ENCODE measurements at places on chromosomes 2 and 18.
A peak's percentile ranks its signal among the peaks of the same experiment; 100 is the strongest.

DNA sequence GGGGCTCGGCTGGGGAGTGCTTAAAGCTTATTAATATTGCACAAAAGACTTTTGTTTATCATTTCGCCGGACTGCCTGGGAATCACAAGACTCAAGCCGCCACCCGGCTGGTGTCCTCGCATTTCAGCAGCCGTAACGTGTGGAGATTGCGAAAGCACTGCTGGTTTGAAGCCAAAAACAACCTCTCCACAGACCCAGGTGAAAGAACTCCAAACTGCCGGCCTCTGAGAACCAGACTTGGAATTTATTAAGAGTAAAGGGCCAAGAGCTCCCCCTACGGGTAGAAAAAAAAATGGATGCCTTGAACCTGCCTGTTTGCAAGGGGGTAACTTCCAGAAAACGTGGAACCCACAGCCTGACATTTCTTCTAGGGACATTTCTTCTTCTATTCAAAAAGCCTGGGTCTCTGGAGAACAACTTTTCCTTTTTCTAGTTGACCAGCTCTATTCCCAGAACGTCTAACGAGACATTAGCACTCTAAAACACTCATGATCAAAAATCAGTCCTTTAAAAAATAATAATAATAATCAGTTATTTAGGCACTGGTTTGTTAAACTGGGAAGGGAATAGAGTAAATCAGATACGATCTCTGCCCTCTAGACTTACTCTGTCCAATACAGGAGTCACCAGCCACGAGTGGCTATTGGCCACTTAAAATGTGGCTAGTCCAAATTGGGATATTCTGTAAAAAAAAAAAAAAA is 216.3 kb downstream of the C1D start:
- no peak for DNase-seq

GRCh38 chr18:813172-814071 is 1.4 kb upstream of the YES1 start:
- peak; percentile 51 for DNase-seq

DNA sequence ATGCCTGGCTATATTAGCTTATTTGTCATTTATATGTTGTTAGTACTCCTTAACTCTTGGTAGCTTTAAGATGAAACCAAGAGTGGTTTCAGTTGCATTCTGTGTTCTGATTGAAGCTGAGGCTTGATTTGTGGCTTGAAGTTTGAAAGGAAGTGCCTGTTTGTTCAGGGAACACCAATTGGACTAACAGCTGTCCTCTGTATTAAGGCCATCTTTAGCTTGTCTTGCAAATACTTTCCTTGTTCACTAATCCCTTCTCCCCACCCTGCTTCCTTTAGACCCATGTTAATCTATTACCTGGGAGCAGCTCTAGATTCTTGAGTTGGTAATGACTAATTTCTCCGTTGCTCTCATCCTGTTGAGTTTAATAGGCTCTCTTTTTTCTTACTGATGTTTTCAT is 13.4 kb downstream of the ITGA6 start:
- DNase-seq: no peak

GRCh38 chr2:239720361-239721360 is 304.5 kb downstream of the NDUFA10 start:
- DNase-seq: no peak

DNA sequence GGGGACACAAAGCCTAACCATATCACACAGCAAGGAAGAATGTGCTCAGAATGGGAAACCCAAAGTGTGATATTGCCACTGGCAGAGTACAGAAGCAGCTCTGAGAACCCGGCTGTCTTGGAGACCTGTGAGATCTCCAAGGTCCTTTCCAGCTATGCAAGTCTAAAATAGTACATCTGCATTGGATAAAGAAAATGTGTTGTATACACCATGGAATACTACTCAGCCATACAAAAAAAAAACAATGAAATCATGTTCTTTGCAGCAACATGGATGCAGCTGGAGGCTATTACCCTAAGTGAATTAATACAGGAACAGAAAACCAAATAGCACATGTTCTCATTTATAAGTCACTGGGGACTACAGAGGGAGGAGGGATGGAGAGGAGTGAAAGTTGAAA is 36.5 kb upstream of the RFX8 start:
- DNase-seq: no peak

DNA sequence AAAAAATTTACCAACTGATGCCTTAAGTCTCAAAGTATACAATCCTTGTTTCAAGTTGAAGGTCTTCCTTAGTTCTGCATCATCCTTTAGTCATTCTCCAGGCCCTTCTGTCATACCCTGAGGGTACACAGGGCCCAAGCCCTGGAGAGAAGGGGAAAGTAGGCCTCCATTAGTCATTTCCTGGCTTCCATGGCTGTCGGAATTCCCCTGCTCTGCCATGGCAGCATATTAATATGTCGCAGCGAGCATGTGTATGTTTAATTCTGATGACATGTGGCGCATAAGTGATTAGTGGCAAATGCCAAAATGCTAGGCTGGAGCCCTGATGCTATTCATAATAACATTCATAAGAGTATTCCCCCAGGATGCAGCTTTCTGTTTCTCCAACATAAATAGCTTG is 22.1 kb downstream of the GPR39 start:
- no peak for DNase-seq

DNA sequence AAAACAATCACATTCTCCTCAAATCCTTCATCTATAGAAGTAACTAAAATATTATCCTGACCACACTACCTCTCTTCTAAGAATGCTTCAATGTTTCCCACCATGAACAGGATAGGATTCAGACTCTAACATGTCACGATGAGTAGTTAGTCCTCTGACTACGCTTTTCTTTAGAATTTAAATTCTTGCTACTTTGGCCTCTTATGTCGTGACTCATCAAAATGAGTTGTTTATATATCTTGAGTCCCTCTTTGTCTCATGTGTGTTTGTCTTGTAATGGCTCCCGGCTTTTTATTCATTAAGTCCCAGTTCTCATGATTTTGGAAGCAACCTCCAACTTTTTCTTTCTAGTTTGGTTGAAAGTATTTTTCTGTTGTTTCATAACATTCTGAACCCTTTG is 1289.2 kb downstream of the DSC3 start:
- no peak for DNase-seq

DNA sequence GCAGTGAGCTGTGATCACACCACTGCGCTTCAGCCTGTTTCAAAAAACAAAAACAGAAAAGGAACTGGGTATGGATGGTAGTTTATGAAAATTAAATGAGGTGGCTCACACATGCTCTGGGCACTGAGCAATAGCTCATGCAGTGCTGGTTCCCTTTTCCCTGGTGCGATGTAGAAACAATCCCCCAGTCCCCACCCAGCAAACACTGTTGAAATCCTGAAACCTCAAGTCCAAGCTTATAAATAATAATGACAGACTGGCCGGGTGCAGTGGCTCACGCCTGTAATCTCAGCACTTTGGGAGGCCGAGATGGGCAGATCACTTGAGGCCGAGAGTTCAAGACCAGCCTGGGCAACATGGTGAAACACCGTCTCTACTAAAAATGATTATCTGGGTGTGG is 55.4 kb upstream of the SMAD2 start:
- DNase-seq: no peak

DNA sequence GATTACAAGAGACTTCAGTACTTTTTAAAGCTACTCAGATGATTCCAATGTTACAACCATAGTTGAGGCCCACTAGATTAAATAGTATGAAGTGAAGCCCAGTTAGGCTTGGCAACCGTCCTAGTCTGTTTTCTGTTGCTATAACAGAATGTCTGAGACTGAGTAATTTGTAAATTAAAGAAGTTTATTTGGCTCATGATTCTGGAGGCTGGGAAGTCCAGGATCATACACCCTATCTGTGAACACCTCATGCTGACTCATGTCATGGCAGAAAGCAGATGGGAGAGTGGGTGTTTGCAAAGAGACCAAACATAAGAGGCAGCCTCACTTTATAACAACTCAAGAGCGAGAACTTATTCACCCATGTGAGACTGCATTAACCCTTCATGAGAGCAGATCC is 63.1 kb downstream of the CCDC150 start:
- DNase-seq: no peak

DNA sequence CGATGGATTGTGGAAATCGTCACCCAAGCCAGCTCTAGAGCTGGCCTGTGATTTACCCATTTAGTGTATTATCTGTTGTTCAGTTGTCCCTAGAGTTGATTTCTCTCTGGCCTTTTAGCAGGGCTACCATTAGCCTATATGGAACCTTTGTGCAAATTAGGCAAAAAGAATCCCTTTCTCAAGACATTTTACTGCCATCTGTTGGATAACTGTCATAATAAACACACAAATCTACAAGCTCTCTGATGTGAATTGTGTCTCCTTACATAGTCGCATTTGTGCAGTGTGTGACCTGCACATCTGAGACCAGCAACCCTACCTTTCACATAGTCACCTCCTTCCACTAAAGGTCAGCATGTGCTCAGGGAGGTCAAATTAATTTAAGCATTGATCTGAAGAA is 34.0 kb downstream of the LOXHD1 start:
- DNase-seq: no peak

DNA sequence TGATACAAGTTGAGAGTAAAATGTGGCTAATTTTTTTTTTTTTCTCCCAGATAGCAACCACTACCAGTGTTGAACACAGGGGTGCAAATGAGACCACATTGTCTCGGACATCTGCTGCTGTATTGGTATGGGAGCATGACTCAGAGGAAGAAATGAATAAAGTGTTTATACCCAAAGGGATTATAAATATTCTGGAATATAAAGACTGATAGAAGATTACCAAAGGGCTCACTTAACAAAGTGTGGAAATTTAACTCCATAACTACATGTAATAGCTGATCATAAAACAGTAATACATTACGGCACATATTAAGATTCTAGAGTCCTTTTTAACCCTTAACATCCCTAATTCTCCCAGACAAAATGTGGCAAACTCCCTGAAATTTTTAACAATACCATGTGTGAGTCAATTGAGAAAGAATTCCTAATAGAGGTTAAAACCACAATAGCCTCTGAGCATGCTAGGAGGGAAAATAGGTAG is 1023.0 kb upstream of the ACVR2A start:
- no peak for DNase-seq

GRCh38 chr2:6202756-6203155 is 510.6 kb downstream of the SOX11 start:
- no peak for DNase-seq

DNA sequence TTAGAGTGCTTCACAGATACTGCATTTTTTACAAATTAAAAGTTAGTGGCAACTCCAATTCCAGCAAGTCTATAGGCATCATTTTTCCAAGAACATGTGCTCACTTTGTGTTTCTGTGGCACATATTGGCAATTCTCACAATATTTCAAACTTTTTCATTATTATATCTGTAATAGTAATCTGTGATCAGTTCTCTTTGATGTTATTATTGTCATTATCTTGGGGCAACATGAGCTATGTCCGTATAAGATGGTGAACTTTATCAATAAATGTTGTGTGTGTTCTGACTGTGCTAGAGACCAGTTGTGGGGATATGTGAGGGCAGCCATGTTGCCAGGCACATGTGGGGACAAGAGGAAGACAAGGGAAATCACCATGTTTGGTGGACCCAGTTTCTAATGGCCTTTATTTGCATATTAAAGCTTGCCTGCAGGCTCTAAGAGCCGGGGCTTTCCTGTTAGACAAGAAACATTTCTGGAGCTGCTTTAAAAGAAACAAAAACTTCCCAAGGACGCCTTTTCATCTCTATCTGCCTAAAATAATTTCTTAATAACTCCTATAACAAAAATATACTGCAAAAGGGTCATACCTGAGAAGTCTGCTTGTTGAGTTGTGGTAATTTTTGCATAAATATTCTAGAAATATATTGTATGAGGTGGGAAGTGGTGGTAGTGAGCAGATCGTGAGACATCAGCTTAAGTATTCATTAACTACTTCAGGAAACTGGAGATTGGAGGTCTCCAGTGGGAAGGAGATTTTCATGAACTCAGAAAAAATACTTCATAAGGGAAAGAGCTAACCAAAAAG is 37.2 kb downstream of the KYNU start:
- no peak for DNase-seq

GRCh38 chr2:86768189-86768949 is 22.3 kb downstream of the CD8A start:
- DNase-seq: no peak

DNA sequence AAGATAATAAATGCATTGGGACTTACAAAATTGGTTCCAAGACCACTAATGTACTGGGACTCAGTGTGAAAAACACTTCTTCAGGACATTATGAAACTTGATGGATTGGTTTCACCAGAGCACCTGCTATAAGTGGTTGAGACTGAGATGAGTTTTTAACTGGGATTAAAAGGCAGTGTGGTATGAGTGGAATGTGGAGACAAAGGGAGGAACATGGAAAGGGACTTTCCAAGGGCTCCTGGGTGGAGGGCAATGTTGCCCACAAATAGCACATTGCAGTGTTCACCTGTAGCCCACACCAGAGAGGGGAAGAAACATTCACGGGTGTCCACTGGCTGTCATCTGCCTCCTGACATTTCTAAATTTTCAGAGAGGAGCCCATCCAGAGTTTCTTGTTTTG is 253.3 kb upstream of the TANK start:
- DNase-seq: no peak

GRCh38 chr2:197423307-197423706 is 11.5 kb downstream of the SF3B1 start:
- DNase-seq: no peak

DNA sequence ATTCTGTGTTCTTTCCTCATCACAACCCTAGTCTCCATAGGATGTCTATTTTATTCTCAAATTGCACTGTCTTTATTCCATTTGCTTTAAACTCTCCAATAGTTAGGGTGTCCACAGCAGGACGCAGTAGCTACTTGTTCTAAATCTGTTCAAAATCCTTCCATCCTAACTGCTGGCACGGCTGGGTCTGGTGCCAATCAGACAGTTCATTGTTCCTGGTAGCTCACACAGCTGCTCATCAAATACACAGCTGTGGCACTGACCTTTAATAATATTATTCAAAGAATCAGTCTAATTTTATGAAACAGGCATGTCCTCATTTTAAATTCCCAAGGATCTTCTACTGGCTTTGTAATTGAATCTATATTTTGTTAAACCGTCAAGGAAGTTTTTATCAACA is 59.7 kb upstream of the TMEFF2 start:
- no peak for DNase-seq

- DNase-seq: no peak
Observed at GRCh38 chr18:12777500-12777944, 74.7 kb downstream of the PSMG2 start.

DNA sequence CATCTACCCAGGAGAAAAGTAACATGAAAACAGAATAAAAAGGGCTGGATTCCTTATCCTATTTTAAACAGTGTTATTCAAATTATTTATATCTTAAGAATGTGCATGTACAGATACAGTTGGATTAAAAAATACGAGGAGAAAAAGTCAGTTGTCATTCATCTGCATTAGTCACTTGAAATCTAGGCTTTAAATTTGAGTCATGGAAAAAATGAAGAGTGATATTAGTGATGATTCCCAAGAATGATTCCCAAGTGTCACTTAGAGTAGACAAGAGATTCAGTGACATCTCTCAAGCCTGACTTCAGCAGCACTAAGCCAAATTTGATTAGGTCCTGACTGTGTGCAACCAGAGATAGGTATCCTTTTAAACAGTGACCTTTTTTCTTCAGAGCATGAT is 394.2 kb downstream of the IRS1 start:
- no peak for DNase-seq

DNA sequence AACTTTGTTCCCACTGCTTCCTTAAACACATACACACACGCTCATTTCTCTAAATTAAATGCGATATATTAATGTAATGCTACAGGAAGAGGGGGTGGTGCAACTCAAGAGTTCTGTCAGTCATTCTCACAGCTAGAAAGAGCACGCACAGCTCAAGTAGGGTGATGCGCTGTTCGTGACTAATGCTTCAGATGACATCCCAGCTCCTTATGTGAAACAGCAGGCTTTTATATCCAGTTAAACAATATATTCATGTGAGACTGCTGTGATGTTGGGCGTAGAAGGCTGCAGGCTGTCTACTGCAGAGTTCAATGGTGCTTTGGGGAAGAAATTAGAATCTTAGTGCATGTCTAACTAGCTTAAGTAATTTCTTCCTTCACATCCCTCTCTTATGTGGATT is 912.6 kb upstream of the FSHR start:
- no peak for DNase-seq
